ENCODE measurements at places on chromosomes 2 and 18. TPM values are rescaled to one million over a fixed set of nuclear protein-coding genes. Genes with fewer than 3 reads are reported as not detected.

DNA sequence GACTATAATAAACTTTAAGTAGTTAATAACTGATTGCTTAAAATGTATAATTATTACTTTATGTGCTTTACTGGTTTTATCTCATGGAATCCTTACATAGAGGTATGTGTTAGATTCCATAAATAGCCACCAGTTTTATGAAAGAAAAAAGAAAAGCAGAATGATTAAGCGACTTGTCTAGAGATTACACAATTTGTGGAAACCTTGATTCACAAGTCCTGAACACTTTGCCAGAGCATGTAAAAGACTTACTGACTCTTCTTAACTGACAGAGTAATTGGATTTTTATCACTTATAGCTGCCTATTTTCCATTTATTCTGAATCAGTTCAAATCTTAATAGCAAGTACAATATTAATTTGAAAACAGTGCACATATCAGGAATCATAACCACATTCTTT lies 448.7 kb upstream of the NETO1 start:
- no peaks in the 10 kb centered on the region for H3K36me3 ChIP-seq
- H3K4me3 ChIP-seq, result no peak overlapping the region
- no peaks in the 10 kb centered on the region for H3K4me1 ChIP-seq
- no peak for DNase-seq
- H3K27ac ChIP-seq, result no peak overlapping the region
- no peaks in the 10 kb centered on the region for H3K27me3 ChIP-seq

GRCh38 chr2:85656468-85656867 lies 11.5 kb downstream of the SFTPB start:
- peaks cover 3% of the 10 kb centered on the region for H3K36me3 ChIP-seq
- H3K4me1 ChIP-seq, result no peaks in the 10 kb centered on the region
- H3K27ac ChIP-seq, result no peak overlapping the region
- DNase-seq, result no peak

DNA sequence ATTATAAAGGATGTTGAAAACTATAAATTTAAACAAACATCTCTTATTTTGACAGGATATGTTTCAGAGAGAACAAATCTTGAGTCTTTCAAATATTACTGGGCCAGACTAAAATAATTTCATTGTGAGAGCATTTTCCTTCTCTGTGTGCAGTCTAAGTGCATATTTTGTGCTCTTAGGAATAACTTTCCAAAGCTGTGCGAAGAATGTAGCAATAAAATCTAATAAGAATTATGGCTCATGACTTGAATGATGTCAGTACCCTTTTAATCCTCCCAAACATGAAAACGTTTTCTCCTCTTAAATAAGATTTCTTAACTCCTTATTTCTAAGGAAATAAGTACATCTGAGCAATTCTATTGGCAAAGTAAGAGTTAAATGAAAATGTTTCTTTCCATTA lies 76.2 kb upstream of the EFEMP1 start:
- H3K36me3 ChIP-seq, result no peaks in the 10 kb centered on the region
- H3K27ac ChIP-seq, result no peak overlapping the region
- H3K27me3 ChIP-seq, result no peaks in the 10 kb centered on the region
- H3K4me1 ChIP-seq, result no peaks in the 10 kb centered on the region
- no peak for DNase-seq

DNA sequence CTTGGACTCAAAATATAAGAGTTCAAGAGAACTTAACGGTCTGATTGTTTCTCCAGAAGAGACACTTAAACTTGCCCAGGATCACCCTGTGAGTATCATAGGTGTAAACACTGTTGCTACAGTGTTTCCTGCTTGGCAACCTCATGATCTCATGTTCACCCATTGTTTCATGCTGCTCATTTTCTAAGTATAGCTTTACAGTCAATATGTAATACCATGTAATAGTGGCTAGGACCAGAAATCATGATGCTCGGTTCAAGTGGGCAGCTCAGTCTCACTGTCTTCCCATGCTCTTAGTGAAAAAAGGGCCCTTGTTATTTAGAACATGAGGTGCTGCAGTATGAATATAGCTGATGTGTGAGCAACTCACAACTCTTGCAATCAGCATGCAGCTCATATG lies 157.5 kb downstream of the CERS6 start:
- no peak overlapping the region for H3K27ac ChIP-seq
- H3K36me3 ChIP-seq, result no peaks in the 10 kb centered on the region
- no peaks in the 10 kb centered on the region for H3K27me3 ChIP-seq
- no peak for DNase-seq
- no peak overlapping the region for H3K4me3 ChIP-seq

LRP2 gene
- total RNA-seq, result not detected

ASXL3 gene
- 1.5 TPM for total RNA-seq

IL1RN gene
- total RNA-seq, result 42.7 TPM
